ENCODE measurements at places on chromosomes 1 and 21. TPM values are rescaled to one million over a fixed set of nuclear protein-coding genes. Genes with fewer than 3 reads are reported as not detected.

DNA sequence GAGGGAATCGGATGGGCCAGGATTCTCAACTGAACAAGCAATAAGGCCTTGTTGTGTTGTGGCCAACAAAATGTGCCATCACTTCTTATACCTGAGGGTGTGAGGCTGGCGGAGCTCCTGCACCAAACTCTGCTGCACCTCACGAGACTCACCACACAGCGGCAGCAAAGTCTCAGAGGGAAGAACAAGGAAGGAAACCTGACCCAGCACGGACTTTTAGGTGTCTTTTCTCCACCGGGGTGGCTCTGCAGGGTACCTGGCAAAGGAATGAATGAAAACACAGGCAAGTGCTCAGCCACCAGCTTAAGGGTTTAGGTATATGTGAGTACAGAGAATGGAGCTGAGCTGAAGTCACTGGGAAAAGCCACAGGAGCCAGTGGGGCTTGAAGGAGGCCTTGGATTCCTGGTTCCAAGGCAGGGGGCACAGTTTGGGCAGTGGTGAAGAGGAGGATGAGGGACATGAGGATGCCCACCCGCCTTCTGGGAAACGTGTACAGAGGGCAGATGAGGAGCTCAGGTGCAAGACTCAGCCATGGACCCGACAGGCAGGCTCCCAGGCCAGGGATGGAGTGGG lies 31.1 kb upstream of the HSD3B1 start:
- no peak overlapping the region for H3K27ac ChIP-seq
- DNase-seq, result no peak
- no peaks in the 10 kb centered on the region for H3K4me1 ChIP-seq
- no peaks in the 10 kb centered on the region for H3K36me3 ChIP-seq

- H3K36me3 ChIP-seq, result no peaks in the 10 kb centered on the region
- H3K4me3 ChIP-seq, result no peak overlapping the region
- no peak overlapping the region for H3K27ac ChIP-seq
- no peaks in the 10 kb centered on the region for H3K27me3 ChIP-seq
- no peak for DNase-seq
- no peaks in the 10 kb centered on the region for H3K4me1 ChIP-seq
Measured at GRCh38 chr21:25234857-25235801, 372.2 kb downstream of the MRPL39 start.

DNA sequence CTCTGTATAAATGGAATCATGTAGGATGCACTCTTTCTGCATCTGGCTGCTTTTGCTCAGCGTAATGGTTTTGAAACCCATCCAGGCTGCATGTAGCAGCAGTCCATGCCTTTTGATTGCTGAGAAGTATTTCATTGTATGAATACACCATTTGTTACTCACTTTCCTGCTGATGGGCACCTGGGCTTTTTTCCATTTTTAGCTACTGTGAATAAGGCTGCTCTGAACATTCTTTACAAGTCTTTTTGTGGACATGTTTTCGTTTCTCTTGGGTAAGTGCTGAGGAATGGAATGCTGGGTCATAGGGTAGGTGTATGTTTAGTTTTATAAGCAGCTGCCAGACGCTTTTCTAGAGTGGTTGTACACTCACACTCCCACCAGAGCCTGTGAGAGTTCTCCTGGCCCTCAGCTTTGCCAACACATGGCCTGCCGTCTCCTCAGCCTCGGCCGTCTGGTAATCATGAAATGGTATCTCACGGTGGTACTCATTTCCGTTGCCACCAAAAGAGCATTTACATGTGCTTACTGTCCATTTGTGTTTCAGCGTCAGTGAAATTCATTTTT lies 22.7 kb downstream of the SLX9 start:
- H3K4me1 ChIP-seq, result no peaks in the 10 kb centered on the region
- no peaks in the 10 kb centered on the region for H3K36me3 ChIP-seq
- no peaks in the 10 kb centered on the region for H3K27me3 ChIP-seq
- H3K27ac ChIP-seq, result peak overlapping the region; percentile 58
- H3K4me3 ChIP-seq, result no peak overlapping the region

GRCh38 chr1:244962130-244962529 lies 97.8 kb upstream of the HNRNPU start:
- no peak for DNase-seq
- H3K27ac ChIP-seq, result no peak overlapping the region
- H3K4me1 ChIP-seq, result peaks cover 4% of the 10 kb centered on the region
- no peaks in the 10 kb centered on the region for H3K27me3 ChIP-seq

DNA sequence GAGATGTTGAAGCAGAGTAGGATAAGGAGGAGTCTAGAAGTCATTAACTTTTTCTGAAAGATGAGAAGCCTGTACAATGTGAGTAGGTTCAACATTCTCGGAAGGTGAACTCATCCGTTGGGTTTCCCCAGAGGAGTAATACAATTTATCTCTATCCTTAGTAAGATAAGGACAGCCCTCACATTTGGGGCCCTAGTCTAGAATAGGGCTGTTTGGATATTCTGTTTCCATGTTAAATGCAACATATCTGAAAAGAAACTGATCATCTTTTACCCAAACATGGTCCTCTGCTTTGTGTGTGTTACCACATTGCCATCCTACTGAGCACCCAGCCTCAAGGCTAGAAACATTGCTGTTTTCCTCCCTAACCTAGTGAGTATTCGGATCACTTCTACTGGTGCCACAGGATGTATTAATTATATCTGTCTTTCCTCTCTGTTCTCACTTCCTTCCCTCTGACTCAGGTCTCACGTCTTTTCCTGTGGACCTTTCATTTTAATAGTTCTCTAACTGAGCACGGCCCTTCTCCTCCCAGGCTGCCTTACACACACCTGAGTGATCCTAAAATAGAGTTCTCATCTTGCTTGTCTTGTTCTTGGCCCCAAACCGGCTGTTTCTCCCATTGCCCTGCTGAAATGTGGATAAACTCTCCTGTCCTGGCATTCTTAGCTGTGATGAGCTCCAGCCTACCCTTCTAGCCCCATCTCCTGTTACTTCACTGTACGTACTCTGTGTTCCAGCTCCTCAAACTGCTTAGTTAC lies 91.7 kb downstream of the CDC14A start:
- no peaks in the 10 kb centered on the region for H3K36me3 ChIP-seq
- no peaks in the 10 kb centered on the region for H3K4me1 ChIP-seq
- no peak overlapping the region for H3K27ac ChIP-seq
- H3K4me3 ChIP-seq, result no peak overlapping the region

DNA sequence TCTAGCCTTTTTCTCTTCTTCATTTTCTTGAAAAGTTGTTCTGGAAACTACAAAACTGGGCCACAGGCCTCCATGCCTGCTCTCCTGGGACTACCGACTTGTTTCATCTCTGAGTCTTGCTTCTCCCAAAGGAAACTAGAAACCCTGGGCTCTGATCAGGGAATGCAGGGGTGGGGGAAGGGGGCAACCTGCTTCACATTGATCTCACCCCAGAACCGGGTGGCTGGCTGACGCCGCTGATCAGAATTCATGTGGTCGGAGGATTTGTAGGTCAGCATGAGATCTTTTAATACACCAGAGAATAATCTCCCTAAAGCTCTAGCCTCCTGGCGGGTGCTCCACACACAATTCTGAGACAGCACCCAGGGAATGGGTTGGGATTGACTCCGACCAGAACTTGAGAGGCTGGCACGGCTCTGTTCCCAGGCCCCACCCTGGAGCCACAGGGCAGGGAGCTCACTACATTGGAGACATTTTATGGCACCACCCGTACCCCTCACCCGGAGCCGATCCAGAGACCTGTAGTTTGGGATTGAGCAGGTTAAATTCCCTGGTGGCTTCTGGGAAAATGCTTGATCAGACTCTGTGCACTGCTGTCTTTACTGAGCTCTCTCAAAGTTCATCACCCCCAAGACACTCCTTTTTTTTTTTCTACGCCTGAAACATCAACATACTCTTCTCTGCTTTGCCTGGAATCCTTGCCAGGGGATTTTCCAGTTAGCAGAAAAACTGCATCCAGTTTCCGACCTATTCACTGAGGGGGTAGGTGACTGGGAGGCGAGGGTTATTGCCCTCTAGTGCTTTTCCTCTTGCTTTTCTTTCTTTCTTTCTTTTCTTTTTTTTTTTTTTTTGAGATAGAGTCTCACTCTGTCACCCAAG lies 12.2 kb upstream of the ARHGEF10L start:
- H3K27ac ChIP-seq, result peak overlapping the region; percentile 73
- no peak overlapping the region for H3K4me3 ChIP-seq
- no peaks in the 10 kb centered on the region for H3K36me3 ChIP-seq
- H3K27me3 ChIP-seq, result no peaks in the 10 kb centered on the region
- H3K4me1 ChIP-seq, result no peaks in the 10 kb centered on the region

GRCh38 chr21:15054089-15054488 lies 10.7 kb downstream of the NRIP1 start:
- H3K4me1 ChIP-seq, result peaks cover 7% of the 10 kb centered on the region
- H3K36me3 ChIP-seq, result no peaks in the 10 kb centered on the region
- H3K27ac ChIP-seq, result no peak overlapping the region
- no peaks in the 10 kb centered on the region for H3K27me3 ChIP-seq

DNA sequence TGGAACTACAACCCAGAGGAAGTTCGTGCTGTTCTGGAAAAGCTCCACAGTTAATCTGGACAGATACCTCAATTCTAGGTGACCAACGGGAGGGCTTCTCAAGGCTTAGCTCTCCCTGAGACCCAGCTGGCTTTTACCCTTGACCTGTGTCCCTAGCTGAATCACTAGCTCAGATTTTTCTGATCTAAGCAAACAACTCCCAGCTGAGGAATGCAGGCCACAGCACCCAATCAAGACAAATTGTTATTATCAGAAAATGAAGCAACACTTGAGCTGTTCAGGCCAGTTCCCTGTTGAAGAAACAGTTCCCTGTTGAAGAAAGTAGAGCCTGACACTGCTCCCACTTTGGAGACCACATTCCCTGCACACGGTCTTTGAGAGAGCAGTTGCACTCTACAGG lies 16.0 kb downstream of the DIO1 start:
- DNase-seq, result no peak
- no peaks in the 10 kb centered on the region for H3K36me3 ChIP-seq
- no peak overlapping the region for H3K27ac ChIP-seq
- no peaks in the 10 kb centered on the region for H3K27me3 ChIP-seq
- no peaks in the 10 kb centered on the region for H3K4me1 ChIP-seq

LCE1C gene
- total RNA-seq, result not detected

OR2T11 gene
- not detected for total RNA-seq

All from aorta (tissue), 5 donors.